ENCODE measurements at places on chromosomes 4 and X.

- no peak for DNase-seq
Measured at GRCh38 chrX:75957107-75957610, 172.1 kb upstream of the MAGEE2 start.

DNA sequence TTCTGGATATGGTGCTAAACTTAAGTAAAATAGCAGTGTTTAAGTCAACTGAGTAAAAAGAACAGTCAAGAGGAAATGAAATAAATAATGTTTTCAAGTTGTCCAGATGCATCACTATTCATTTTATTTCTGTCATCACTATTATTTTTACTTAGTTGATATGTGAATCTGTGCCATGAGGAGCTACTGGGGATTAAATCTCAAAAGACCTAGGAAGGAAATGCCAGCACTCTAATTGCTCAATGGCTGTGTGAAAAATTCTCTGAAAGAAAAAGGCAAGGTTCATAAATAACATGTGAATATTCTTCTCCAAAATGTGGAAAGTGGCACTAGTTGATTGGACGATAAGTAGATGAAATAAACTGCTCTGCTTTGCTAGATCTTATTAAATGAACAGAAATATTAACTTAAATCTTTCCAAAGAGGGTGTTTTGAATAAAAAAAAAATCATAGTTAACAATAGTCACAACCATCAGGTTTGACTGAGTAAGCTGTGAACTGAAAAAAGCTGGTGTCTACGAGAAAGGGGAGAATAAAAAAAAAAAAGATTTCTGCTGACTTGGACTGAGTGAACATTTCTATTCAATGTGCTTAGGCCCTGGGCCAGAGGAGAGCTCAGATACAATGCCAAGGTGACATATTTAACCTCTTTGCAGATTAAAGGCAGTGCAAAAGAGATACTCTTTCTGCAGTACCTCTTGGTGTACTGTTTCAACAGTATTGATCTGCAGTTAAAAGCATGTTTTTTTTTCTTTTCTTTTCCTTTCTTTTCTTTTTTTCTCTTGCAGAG lies 1.6 kb downstream of the SPARCL1 start:
- peak; percentile 8 for DNase-seq

DNA sequence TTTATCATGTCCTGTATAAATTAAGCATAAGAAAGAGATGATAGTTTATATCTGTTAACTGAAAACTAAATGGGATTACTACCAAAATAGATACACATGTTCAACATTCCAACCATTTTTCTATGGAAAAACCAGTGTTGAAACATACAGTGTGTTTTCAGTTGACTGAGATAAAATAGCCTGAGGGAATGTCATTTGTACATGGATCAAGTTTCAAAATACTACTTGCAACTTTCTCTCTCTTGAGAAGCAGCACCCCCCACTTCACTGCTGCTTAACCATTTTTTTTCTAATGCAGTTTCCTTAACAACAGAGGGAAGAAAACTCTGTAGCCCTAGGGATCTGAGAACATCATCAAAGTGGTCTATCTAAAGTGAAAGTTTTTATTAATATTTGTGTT lies 70.8 kb downstream of the NPNT start:
- no peak for DNase-seq

DNA sequence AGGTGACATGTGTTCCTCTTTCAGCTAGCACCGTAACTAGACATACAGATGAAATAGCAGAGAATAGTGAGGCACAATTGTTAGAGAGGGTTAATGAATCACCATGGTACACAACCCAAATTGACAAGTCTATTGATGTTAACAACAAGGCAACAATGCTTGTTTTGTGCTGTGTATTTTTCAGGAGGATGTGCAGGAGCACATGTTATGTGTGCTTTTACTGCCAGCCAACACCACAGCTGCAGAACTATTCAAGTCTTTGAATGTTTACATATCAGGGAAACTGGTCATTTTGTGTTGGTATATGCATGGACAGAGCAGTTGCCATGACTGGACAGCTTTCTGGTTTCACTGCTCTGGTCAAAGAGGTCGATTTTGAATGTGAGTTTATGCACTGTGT lies 32.8 kb downstream of the STBD1 start:
- no peak for DNase-seq

DNA sequence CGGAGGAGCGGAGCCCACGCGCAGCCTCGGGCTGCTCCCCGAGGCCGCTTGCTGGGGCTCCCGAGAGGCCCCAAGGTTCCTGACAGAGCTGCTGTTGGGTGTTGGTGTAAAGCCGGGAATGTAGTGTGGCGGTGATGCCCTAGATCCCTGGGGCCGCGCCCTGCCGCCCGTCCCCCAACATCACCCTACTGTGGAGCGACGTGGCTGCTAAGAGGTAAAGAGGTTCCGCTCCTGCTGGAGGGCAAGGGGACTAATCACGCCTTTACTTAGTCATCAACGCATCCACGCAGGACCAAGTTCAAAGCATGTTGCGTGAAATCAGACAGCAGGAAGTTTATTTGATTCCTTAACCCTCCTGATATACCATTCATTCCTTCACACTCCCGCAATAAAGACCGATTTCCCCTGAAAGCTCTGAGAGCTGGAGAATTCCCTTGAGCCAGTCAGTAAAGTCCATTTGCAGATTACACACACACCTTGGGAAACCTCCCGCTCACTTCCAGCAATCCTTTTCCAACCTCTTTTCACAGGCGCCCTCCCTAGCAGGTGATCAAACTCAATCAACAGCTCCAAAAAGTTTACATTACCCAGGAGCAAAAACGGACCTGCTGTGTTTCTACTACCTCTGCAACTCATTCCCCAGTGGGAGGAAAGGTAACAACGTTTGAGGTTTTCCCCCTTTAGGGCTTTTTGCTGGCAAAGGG lies 579 bp upstream of the GABRA2 start:
- DNase-seq, result no peak

GRCh38 chrX:19869193-19869592 lies 18.2 kb downstream of the SH3KBP1 start:
- DNase-seq, result no peak

- no peak for DNase-seq
Measured at GRCh38 chr4:159823743-159824142, 720.9 kb downstream of the RAPGEF2 start.

- DNase-seq, result no peak
Measured at GRCh38 chrX:130715299-130715698, 187.7 kb downstream of the ENOX2 start.

GRCh38 chrX:37364666-37365065 lies 15.5 kb downstream of the PRRG1 start:
- DNase-seq, result no peak

DNA sequence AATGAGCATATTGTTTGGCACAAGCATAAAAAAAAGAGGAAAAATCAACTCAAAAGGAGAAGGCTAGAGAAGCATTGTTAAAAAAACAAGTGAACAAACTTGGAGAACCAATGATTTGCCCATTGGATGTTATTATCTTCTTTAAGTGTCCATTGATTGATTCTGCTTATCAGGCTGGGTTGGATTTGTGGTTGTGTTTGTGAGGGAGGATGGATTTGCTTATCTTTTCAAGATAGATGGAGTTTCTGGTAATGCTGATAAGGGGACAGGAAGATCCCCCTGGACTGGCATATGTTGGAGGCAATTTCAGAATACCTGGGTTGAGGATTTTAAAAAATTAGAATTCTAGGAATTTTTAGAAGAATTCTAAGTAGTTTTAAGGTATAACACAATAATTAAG lies 41.8 kb upstream of the TMEM192 start:
- no peak for DNase-seq

- DNase-seq, result no peak
Measured at GRCh38 chr4:139813881-139814280, 148.3 kb downstream of the MGST2 start.

DNA sequence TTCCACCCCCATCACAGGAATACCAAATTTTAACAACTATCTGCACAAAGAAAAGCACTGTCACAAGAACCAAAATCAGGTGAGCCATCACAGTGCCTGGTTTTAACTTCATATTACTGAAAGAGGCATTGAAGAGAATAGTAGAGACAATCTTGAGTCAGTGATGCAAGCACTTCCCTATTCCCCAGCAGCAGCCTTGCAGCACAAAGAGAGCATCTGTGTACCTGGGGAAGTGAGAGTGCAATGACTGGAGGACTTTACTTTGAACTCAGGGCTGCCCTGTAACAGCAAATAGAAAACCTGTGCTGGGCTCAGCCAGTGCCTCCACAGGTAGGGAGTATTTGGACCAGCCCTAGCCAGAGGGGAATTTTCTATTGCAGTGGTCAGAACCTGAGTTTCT lies 361.8 kb downstream of the TEX13C start:
- DNase-seq, result no peak

GRCh38 chr4:110510955-110511544 lies 35.1 kb downstream of the ENPEP start:
- DNase-seq, result peak; percentile 8

DNA sequence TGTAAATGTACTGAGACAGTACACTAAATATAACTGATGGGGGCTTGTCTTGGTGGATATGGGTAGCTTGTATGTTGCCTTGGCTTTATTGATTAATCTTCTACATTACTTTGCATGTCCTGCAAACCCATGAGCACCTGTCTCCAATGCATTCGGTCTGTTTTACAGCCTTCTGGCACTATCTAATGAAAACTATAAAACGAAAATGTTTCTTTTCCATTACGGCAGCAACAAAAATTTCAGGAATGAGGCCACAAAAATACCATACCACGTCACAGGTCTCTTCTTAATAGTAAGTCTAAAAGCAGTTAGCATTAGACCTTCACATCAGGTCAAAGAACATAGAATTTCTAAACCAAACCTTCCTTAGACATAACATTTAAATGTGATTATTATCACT lies 49.8 kb downstream of the EDNRA start:
- no peak for DNase-seq

GRCh38 chr4:76749355-76749754 lies 148.6 kb downstream of the SOWAHB start:
- no peak for DNase-seq

DNA sequence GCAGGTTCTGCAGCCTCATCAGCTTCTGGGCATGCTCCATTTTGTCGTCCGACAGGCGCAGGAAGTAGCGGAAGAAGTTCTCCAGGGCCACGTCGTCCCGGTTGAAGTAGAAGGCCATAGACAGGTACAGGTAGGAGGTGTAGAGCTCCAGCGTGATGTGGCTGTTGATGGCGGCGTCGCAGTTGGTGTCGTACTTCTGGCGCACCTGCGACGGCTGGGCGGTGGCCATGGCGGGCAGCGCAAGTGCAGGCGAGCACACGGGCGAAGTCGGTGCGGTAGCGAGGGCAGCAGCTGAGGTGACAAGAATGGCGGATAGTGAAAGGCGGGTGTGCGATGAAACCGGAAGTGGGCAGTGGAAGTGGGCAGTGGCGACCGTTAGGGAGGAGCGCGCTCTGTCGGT lies at the start of gene FTHL17:
TSS of gene FTHL17 (minus strand) at position 317 of the 400 bp plus-strand sequence. CDS start at position 229, 88 bp downstream.
- DNase-seq, result no peak

DNA sequence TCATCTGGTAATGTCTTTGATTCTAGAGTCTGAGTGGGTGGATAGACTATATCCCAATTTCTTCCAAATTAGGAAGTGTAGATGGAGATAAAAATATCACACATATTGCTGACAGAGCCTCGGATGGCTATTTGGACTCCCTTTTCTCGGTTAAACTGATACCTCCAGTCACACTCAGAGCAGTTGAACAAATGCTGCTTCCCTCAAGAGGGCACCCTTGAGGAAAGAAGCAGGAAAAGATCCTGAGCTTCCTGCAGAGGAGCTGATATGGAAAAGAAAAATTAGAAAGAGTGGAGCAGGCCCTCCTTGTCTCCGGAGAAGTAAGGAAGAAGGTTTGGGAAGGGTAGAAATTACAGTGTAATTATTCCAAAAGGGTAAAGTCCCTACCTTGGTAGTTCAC lies 96.2 kb upstream of the CCSER1 start:
- no peak for DNase-seq

GRCh38 chr4:94304365-94304971 lies 38.2 kb downstream of the HPGDS start:
- no peak for DNase-seq

- DNase-seq, result no peak
Measured at GRCh38 chr4:2288051-2288541, 26.2 kb upstream of the MXD4 start.

DNA sequence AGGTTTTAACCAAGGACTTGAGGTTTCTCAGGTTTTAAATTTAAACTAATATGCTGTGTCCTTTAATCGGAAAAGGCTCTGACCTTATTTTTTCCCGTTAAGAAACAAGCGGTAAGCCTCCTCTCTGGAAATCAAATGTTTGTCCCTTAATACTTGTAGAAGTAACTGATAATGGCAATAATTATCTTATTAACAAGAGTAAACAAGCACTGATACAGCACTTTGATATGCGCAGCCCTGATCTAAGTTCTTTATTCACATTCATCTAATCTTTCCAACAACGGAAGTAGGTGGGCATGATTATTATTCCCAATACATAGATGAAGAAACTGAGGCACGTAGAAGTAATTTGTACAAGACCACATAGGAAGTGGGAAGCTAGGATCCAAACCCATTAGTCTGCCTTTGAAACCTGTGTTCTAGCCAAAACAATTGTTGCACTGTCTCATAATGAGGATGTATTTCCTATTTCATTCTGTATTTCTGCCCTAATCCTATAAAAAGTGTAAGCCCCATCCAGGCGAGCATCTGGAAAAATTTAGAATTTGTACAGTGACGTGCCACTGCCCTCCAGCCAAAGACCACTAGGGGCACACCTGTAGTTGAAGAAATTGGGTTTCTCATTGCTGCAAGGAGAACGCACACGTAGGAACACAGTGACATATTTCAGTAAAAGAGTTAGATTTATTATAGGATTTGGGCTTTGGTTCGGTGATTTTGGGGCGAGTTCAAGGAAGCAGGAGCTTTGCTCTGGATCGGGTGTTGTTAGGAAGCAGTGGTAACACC lies 606 bp downstream of the CXorf58 start:
- DNase-seq, result no peak

DNA sequence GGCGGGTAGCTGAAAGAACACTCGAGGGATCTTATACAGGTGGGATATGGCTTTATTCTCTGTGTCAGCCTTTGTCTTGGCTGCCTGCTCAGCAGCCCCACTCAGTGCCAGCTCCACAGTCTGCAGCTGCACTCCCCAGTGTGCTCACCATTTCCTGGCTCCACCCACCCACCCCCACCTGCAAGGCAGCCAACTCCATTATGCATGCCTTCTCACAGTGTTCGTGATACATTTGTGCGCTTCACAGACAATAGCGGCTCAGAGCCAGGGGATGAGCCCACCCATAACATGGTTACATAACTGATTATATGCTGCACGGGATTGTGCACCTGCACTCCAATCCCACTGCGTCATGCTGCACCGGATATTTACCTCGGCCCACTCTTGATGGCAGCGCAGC lies 8.8 kb upstream of the TMEM128 start:
- DNase-seq, result no peak

DNA sequence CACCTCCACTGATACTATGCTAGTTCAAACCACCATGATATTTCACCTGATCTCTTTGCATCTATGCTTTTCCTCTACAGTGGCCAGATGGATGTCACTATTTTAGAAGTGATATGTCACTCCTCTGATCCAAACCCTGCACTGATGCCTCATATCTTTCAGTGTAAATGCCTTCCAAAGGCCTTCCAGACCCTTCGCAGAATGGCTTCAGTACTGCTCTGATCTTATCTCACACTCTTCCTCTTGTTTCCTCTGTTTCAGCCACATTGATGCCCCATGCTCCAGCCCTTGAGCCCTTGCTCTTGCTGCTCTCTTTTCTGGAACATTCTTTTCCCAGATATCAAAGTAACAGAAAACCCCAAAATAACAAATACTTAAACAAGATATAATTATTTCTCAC lies 17.9 kb downstream of the MID1IP1 start:
- DNase-seq, result no peak

- DNase-seq, result no peak
Measured at GRCh38 chr4:1216869-1217294, 32.0 kb downstream of the CTBP1 start.

- no peak for DNase-seq
Measured at GRCh38 chr4:8117278-8117682, 41.3 kb downstream of the ABLIM2 start.
